Occipital lobe (tissue), 3 donors: ENCODE measurements at places on chromosomes 12 and 14. TPM values are rescaled to one million over a fixed set of nuclear protein-coding genes. Genes with fewer than 3 reads are reported as not detected.
A peak's percentile ranks its signal among the peaks of the same experiment; 100 is the strongest.

Gene CRIP2
- 70.2 TPM for total RNA-seq

Gene LMNTD1
- 1.1 TPM for total RNA-seq

Gene NEK9
- 37.7 TPM for total RNA-seq

Gene ZNF605
- total RNA-seq: 24.0 TPM

Gene SLC17A8
- total RNA-seq: 1.2 TPM

Gene HSPB8
- total RNA-seq: 4.2 TPM

- no peak for DNase-seq
These were observed 8.9 kb upstream of the MSRB3 start for GRCh38 chr12:65269603-65270002.

DNA sequence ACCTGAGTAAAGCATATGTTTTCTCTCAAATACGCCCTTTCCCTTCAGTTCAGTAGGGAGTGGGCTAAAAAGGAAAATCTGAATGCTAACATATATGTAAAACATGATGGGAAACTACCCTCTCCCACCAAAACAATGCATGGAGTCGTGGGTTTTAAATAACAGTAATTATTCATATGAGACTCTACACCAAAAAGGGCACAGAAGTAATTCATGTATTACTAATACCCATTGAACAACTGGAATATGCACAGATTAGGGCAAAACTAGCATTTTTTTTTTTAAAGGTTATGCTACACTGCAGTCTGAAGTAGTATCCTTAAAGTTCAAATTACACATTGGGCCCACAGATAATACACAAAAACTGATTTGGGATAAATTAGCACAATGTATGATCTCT is 8.1 kb upstream of the ARID2 start:
- no peak for DNase-seq

- DNase-seq: no peak
These were observed 410.5 kb downstream of the MED13L start for GRCh38 chr12:115866909-115867525.

DNA sequence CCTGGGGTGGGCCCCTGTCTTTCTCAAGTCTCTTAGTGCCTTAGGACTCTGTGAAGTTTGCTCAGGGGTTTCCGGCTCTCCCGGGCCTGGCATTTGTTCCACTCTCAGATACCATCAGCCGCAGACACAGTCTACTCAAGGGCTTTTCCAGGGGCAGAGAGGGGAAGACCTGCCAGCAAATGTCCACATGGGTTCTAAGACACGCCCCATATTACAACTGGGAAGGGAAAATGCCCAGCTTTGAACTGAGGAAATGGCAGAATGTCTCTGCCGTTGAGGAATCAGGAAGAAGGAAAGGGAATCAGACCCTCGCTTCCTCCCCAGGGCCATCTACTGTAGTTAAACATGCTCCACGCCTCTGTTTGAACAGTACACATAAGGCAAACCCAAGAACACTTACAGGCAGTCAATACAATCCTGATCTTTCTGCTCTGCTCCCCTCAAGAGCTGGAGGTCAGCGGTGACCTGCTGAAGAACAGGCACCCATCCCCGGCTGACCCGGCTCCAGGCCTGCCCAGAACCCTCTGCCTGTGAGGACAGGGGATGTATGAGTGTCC is 7.9 kb downstream of the CCDC85C start:
- DNase-seq: no peak

DNA sequence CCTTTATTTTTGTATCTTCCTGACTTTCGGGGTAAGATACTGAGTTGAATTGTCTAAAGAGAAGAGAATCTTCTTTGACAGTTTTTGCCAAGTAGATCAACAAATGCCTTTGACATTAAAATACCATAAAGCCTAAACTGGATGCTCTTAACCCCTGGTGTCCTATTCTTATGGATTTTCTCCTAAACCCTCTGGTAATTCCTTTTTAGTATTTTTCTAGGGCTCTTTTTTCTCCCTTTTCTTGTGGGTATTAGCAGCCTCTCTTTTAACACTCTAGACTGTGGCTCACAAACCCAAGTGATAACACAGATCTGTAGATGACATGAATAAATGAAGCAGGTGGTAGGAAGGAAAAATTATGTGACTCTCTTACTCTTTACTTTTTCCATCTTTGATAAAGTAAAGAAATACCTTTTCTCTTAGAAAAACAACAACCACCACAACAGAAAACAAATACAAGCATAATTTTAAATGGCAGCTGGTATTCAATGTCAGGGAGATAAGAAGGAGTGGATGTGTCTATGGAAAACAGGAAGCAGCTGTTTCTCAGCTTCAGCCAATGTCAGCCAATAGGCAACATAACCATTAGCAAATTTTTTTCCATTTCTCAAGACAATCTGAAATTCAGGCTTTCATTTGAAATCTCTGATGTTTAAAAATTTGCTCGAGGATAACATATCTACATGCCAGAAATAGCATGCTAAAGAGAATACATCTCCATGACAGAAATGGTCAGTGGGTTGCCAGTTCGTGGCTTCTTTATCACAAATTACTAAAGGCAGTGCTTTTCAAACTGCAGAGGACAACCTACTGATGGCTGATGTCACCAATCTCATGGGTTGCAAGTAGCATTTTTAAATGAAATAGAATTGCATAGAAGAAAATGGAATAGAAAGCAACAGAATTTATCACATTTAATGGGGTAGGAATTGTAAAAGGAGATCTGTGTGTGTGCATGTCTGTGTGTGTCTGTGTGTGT is 123.1 kb upstream of the KRR1 start:
- DNase-seq: no peak

GRCh38 chr14:77950371-77951063 is 150.6 kb downstream of the ADCK1 start:
- peak; percentile 49 for DNase-seq

- no peak for DNase-seq
These were observed 134.5 kb downstream of the SLC2A13 start for GRCh38 chr12:39971348-39971747.

GRCh38 chr14:36998686-36999085 is 173.7 kb downstream of the SLC25A21 start:
- no peak for DNase-seq

- DNase-seq: no peak
These were observed 186.7 kb downstream of the EFCAB11 start for GRCh38 chr14:89767861-89768268.

DNA sequence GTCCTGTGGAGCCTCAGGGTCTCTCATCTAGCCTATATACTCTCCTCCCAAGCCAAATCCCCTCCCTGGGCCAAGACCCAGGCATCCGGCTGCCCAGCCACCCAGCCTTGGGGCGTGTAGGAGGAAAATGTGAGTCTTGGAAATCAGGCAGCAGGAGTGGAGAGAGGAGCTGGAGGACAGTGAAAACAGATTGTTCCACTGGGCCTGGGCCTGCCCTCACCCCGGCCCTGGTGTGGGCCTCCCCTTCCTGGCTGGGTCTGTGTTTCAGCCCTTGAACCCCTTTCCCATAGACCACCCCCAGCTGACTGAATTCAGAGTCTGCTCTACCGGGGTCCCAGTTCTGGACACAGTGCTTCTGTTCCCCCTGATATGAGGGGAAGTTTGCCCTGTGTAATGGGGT is 6.7 kb downstream of the ITGA5 start:
- no peak for DNase-seq

DNA sequence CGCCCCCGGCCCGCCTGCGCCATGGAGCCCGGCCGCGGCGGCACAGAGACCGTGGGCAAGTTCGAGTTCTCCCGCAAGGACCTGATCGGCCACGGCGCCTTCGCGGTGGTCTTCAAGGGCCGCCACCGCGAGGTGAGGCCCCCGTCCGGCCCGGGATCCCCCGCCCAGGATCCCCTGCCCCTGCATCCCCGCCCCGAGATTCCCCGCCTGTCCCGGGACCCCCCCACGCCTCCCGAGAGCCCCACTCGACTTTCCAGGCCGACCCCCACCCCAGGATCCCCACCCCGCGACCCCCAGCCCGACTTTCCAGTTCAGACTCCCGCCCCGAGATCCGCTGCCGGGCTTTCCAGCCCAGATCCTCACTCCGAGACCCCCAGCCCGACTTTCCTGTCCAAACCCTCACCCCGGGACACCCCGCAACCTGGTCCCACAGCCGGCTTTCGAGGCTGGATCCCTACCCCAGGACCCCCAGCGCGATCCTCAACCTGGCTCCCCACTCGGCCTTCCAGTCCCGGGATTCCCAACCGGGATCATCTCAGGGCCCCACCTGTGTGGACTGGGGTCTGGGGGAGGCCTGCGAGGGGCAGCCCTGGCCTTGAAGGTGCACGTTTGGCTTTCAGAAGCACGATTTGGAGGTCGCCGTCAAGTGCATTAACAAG is 688 bp downstream of the ULK1 start:
- no peak for DNase-seq

GRCh38 chr12:27338473-27338872 is 5.8 kb downstream of the BMAL2 start:
- no peak for DNase-seq

DNA sequence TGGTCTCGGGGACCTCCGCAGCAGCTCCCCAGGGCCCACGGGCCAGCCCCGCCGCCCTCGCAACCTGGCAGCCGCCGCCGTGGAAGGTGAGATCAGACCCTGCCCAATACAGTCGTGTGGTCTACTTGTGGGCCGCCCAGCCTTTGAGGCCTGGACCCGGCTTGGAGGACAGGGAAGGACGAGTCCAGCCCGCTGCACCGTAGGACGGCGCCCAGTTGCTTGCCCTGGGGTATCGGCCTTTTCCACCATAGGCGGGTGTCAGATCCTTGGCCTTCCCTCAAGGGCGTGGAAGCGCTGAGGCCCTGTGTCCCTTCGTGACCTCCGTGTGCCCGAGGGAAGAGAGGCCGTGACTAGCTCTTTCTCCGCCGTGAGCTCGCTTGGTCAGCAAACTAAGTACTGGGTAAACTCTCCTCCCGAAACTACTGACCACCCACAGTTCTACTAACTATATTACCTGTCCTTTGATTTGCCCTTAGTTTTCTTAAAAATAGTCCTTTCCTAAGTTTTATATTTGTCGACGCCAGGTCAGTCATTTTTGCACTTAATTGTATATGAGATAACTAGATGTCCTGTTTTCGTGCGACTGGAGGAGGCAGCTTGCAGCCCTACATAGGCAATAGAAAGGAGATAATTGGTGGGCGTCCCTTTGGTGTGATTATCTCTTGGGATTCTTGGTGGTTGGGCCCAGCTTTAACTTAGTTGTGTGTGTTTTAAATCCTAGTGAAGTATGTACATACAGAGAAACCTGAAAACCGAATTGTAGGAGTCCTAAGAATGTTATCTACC is 757 bp downstream of the SLC25A3 start:
- DNase-seq: no peak

- no peak for DNase-seq
These were observed 52.8 kb upstream of the EGLN3 start for GRCh38 chr14:34003691-34004090.

GRCh38 chr12:27012982-27013255 is 1.3 kb downstream of the TM7SF3 start:
- DNase-seq: no peak

DNA sequence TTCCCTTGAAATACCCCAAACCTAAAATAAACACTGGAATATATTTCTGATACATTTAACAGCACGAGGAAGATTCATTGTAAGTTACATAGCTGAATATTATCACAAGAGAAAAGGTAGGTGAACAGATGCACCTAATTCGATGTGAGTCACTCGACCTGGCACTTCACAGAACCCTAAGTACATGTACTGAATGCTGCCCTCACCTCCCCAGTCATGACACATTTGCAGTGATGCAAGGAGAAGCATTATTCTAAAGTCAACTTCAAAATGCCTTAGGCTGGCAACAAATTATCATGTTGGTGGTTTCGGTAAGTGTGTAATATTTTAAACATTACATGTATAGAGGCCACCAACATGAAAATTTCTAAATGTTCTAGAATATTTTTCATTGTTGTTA is 35.2 kb upstream of the TMTC2 start:
- no peak for DNase-seq
